ENCODE measurements at places on chromosomes 4 and X. TPM values are rescaled to one million over a fixed set of nuclear protein-coding genes. Genes with fewer than 3 reads are reported as not detected.

MEPE gene
- not detected for polyA plus RNA-seq

NHS gene
- polyA plus RNA-seq = not detected

FRMPD4 gene
- polyA plus RNA-seq = not detected

XPNPEP2 gene
- polyA plus RNA-seq = 0.58 TPM

RAB41 gene
- polyA plus RNA-seq = not detected

PORCN gene
- 7.6 TPM for polyA plus RNA-seq

PCSK1N gene
- not detected for polyA plus RNA-seq

SPIN4 gene
- 3.3 TPM for polyA plus RNA-seq

Measured in naive B cell (primary cell).